ENCODE measurements at places on chromosomes 5 and 9.

DNA sequence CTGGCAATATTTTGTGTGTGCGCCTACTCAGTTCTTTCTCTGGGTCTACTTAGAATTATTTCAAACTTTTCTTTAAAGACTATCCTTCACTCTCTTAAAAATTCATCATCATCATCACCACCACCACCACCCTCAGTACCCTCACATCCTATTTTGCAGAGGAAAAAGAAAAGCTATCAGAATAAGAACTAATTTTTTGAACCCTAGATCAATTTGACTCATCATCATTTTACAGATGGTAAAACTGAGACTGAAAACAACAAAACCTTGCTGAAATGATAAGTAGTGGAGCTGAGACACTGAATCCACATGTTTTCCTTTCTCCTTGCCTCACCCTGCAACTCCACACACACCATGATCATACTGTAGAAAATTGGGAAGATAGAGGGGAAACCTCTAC is 119.3 kb downstream of the SSBP2 start:
- no peak for DNase-seq

DNA sequence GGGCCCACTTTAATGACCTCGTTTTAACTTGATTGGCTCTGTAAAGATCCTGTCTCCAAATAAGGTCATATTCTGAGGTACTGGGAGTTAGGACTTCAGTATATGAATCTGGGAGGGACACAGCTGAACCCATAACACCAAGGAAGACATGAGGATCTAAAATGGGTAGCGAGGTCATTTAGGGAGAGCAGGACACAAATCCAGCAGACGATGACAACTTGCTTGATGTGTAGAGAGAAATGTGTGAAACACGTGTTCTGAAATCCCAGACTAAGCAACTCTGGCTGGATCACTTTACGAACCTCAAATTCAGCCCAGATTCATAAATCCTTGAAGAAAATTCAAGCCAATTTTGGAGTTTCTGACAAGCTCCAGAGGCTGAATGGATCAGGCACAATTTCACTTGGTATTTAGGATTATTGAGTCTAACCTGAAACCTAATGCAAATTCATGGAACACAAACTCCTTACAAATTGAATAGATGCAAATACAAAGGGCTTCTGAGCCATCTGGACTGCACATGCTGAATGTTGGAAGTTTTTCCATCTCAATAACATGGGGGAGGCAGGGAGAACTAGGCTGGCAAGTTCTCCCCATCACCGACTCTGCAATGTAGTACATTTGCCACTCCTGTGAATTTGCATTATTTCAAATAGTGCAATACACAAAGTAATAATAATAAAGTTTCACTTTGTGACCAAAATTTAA is 74.0 kb upstream of the SLC30A5 start:
- no peak for DNase-seq

DNA sequence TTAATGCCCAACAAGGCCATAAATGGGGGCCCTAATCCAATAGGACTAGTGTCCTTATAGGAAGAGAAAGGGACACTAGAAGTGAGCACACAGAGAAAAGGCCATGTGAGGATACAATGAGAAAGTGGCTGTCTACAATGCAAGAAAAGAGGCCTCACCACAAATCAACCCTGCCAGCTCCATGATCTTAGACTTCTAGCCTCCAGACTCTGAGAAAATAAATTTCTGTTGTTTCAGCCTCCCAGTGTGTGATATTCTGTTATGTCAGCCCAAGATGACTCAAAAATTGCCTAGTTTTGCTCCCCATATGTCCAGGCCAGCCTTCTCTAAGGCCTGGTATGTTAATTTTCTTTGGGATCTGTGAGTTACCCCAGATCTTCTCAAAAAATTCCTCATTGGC is 32.3 kb upstream of the HTR4 start:
- DNase-seq = no peak

GRCh38 chr9:125272697-125273096 is 11.1 kb downstream of the GAPVD1 start:
- no peak for DNase-seq

DNA sequence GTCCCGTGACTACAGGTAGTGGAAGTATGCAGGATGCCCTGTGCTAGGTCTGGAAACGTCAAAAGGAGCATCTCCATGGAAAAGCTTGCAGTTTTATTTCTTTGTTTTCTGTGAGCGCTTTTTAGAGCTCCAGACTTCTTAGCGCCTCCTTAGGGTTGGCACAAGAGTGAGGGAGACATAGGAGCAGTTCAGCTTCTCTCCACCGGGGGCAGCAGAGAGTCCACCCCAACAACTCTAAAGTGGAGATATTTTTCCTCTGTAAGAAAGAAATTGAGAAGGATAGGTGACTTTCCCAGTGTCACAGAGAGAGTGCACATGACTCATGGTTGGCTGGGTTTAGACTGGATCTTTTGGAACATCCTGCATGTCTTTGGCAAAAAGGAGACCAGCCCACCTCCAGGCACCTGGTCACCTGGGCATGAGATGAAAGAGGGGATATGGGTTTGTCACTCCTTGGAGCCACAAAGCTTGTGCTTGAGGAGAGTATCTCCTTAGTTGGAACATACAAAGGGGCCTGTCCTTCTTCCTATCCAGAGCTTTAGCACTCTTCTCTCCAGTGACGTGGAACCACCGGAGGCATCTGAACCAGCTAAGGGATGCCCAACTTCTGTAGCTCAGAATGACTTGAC is 637.7 kb downstream of the SEMA5A start:
- DNase-seq = no peak

DNA sequence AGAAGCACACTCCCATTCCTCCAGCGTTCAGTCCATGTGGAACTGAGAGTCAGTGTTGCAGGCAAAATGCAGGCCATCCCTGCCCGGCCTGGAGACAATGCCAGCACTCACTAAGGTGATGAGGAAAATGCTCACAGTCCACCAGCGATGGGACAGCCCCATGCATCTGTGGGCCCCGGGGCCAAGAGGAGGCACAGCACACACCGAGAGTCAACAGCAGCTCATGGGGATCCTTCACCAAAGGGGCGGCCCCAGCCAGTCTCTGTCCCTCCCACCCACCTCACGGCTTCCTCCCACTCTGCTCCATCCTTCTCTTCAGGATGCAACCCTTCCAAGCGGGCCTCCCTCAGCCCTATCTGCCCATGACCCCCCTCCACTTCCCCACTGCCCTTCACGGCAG is 6.2 kb downstream of the SEMA4D start:
- DNase-seq = no peak

GRCh38 chr5:37071901-37072581 is 177.1 kb downstream of the CPLANE1 start:
- no peak for DNase-seq

GRCh38 chr9:128747241-128747640 is 23.3 kb upstream of the ZDHHC12 start:
- no peak for DNase-seq

DNA sequence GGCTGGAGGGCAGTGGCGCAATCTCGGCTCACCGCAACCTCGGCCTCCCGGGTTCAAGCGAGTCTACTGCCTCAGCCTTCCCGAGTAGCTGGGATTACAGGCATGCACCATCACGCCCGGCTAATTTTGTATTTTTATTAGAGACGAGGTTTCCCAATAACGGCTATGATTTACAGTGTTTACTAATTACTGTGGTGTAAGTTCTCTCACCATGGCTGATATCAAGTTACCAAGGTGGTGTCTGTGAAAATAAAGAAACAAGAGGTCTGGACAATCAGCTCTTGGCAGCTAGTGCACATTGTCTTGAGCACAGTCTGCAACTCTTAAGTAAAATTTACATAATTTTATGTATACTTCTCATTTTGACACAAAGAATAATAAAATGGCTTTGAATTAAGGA is 385.5 kb upstream of the COX7C start:
- no peak for DNase-seq

GRCh38 chr5:180287404-180287803 is 4.5 kb downstream of the MAPK9 start:
- DNase-seq = no peak

Measured in stimulated activated CD4-positive, alpha-beta T cell treated with anti-CD3 and anti-CD28 coated beads, TNF-alpha, amount 100 ng/mL, for 24 hours (primary cell).